ENCODE measurements at places on chromosomes 3 and 15.
A peak's percentile ranks its signal among the peaks of the same experiment; 100 is the strongest.

DNA sequence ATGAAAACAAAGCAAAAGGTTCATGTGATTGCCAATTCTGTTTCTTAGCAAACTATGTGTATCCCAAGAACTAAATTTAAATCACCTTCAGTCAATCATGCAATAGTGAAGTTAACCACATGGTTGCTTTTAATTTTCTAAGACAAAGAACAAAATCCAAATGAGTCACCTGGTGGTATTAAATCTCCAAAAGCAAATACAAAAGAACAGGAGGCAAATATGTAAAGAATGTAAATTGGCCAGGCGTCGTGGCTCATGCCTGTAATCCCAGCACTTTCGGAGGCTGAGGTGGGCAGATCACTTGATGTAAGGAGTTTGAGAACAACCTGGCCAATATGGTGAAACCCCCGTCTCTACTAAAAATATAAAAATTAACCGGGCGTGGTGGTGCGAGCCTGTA lies 54.2 kb upstream of the PIK3R4 start:
- DNase-seq, result no peak

GRCh38 chr15:31842532-31843195 lies 187.7 kb upstream of the CHRNA7 start:
- no peak for DNase-seq

- DNase-seq, result no peak
Measured at GRCh38 chr15:61724251-61724939, 335.9 kb downstream of the VPS13C start.

DNA sequence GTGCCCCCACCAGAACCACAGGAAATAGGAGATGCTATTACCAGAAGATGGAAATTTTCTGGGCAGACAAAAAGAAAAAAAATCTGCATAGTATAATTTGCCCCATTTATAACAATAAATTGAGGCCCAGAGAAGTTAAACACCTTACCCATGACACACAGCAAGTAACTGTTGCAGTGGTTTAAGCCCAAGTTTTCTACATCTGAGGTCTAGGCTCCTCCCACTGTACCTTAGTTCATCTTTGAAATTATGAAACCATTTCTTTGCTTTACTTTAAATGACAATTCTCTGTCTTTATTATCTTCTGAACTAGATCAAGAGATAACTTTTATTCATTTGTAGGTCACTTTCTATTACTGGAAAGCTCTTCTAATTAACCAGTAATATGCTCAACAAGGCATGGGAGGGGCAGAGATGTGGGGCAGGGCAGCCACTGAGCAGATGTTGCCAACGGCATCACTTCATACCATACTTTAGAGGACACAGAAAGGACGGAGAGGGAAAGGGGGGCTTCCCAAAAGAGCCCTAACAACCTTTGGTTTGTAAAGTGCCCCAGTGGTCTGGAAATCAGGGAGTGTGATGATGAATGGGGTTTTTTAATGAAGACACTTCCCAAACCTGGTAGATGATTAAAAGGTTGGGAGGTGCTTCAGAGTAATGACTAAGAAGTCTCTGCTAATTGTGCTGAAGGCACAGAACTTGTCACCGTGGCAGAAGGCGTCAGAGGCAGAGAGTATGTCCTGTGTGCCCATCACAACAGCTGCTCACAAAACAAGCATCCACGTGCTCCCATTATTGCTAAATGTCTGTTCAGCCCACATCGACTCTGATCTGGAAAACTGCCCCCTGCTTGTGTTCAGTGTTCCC lies 342.5 kb downstream of the SHQ1 start:
- DNase-seq, result no peak

GRCh38 chr15:68581725-68582124 lies 2.9 kb downstream of the CORO2B start:
- no peak for DNase-seq

GRCh38 chr3:36901588-36901987 lies 43.3 kb downstream of the TRANK1 start:
- no peak for DNase-seq

DNA sequence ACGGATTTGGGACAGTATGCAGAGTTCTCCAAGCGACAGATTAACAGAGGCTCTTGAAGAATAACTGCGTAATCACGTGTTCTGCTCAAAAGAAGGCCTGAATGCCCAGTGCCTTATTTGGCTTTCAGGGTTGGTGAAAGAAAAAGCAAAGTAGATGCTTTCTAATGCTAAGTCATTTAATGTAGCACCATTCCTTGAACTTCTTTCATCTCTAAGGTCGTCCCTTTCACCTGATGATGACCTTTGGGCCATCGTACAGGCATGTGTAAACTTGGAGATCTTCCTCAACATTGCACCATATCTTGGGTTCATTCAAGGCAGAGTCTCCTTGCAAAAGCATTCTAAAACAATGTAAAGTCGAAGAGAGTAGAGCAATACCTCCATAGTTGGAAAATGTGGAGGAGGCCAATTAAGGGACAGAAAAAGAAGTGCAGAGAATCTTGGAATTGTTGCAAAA lies 48.9 kb downstream of the TMEM44 start:
- DNase-seq, result no peak

DNA sequence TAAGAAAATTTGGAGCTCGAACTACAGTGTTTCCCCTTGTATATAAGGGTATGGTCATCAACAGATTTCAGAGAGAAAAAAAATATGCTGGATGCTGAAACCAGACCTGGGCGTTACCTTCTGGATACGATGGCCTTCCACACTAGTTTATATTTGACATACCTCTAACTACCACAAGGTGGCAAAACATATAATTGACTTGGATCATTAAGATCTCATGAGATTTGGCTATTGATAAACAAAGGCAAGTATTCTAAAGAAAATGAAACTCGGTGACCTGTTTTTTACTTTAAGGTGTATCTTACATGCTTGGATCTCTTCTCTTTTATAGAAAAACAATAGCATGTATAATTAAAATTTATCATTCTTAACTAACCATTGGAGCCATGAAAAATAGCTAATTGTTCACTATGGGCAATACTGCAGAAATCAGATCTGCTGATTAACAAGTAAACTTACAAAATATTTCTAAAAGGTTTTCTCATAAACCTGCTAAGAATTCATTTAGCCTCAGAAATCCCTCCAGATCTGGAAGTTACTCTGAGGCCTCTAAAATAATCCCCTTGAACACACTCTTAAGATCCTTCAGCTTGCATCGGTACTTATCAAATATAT lies 300.6 kb upstream of the KCNH8 start:
- DNase-seq, result no peak

GRCh38 chr3:119989981-119990655 lies 104.1 kb downstream of the GSK3B start:
- DNase-seq, result no peak

- no peak for DNase-seq
Measured at GRCh38 chr3:50445919-50446318, 57.5 kb downstream of the CACNA2D2 start.

DNA sequence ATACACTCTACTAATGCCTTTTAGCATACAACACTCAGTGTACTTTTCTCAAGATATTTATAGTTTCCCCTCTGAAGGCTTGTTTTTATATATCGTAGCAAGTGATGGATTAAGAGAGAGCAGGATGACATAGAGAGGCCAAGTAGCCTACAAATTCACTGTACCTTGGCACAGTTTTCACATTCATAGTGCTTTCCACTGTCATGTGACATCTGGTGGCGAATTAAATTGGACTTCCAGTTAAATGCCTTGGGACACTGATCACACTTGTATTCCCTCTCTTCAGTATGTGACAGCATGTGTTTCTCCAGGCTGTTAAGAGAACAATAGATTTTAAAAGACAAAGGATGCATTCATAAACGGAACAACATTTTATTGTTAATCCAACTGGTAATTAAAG lies 541.1 kb downstream of the MECOM start:
- DNase-seq, result no peak

DNA sequence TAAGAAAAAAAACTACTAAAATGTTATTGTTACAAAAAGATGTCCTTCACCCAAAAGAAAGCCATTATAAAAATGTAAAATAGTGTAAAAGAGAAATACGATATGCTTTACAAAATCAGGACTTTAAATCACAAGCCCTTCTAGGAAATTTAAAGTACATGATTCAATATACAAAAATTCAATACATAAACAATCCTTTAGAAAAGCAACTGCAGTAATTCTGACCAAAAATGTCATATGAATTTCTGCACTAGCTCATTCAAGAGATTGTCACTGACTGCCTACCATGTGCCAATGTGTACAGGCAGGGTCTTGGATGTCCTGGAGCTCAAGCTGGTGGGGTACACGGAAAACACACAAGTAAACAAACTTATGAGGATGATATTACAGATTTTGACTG lies 2.5 kb downstream of the MORC1 start:
- no peak for DNase-seq

GRCh38 chr15:79526376-79526775 lies 94.2 kb downstream of the MINAR1 start:
- no peak for DNase-seq

GRCh38 chr3:56758539-56758981 lies 43.2 kb downstream of the ARHGEF3 start:
- peak; percentile 70 for DNase-seq

DNA sequence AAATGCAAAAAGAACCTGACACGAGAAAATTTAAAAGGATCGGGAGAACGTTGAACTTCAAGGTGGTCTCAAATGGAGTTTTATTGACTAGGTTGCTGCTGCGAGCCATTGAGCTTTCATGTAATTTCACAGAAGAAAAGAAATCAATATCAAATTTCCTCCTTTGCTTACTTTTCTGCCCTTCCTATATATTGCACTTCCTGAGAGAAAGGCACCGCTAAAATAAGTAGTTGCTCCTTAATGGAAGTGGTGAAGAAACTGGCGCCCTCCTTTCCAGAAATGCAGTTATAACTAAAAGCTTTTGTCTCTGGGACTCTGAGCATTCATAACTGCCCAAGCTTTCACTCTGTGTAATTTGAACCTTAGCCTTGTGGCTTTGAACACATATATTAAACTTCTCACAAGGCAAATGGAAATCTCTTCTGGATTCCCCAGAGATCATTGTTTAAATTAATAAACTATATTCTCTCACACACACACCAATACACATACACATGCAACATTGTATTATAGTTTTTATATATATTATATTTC lies 13.4 kb downstream of the EID1 start:
- DNase-seq, result no peak

- no peak for DNase-seq
Measured at GRCh38 chr3:104460477-104461406, 906.0 kb upstream of the ALCAM start.

DNA sequence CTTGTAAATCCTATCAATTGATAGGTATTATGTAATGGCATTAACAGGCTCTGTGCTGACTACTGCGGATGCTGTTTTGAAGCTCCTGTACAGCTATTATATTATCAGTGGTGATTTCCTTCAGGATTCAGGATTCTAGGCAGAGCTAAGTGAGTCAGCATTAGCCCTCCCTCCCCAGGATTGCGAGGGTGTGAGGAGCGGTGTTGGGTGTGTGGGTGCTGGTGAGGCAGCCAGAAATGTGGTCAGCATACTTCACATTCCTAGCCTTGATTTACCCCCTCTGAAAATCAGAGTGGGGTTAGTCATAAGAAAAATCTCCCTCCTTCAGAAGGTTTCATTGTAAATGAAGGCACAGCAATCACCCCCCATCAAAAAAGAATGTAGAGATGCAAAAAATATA lies 72.5 kb downstream of the SNTN start:
- no peak for DNase-seq

GRCh38 chr3:101966226-101966625 lies 116.9 kb downstream of the NFKBIZ start:
- no peak for DNase-seq

GRCh38 chr3:151093905-151094304 lies 8.4 kb downstream of the MED12L start:
- no peak for DNase-seq

GRCh38 chr3:72535772-72536171 lies 312.5 kb downstream of the SHQ1 start:
- no peak for DNase-seq
